ENCODE measurements at places on chromosomes 11 and 22.

DNA sequence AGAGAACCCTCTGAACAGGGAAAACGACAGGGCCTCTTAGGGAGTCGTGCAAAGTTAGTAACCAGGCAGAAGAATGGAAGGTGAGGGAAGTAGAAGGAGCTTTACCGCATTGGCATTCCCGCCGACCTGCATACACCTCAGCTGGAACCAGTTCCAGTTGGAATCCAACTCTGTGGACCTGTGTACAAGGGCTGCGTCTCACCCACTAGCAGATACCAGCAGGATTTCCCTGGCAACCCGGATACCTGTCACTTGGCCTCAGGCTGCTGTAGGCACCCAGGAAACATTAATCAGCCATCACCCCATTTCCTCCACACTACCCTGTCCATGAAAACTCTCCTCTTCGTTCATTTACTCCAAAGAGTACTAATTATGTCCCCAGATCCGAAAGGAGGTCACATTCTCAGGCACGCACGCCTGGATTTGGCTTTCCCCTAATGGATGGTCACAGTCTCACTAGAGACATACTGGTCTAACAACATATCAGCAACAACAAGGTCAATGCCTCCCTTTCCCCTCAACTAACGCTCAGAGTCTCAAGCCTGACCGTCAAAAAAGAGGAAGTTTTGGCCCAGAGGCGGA is 842 bp downstream of the ARFGAP2 start:
- DNase-seq = no peak

GRCh38 chr22:28139516-28139915 is 220.5 kb upstream of the PITPNB start:
- no peak for DNase-seq

DNA sequence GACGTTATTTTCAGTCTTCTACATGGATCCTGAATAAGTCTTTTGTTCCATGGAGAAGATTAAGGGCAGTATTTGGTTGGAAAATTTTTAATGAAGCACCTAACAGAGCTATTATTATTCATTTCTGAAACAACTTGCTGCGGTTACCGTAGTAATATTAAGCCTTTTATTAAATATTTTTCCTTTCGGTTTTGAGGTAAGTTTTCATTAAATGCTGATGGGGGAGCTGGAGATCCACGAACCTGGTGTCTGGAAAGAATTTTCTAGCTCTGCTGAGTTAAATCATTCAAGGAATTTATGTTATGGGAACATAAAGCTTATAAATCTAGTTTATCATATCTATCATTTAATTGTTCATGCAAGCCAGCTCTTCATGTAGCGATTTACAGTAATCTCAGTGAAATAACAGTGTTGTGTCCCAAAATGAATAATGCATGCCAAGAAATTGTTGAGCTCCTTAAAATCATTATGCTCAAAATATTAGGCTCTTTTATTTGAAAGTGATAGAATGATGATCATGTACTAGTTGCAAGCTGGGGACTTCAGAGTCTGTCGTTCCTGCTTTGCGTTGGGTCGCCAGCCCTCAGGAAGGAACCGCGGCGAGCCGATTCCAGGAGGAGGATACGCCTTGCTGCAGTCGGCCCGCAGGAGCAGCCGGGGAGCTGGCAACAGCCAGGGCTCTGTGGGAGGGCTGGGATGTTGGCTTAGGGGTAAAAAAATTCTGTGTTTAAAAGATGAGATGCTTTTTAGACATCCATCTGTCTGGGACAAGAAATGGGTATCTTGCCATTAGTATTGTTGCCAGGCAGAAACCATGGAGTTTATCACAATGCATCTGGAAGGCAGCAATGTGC is 83.1 kb downstream of the TBC1D22A start:
- no peak for DNase-seq

DNA sequence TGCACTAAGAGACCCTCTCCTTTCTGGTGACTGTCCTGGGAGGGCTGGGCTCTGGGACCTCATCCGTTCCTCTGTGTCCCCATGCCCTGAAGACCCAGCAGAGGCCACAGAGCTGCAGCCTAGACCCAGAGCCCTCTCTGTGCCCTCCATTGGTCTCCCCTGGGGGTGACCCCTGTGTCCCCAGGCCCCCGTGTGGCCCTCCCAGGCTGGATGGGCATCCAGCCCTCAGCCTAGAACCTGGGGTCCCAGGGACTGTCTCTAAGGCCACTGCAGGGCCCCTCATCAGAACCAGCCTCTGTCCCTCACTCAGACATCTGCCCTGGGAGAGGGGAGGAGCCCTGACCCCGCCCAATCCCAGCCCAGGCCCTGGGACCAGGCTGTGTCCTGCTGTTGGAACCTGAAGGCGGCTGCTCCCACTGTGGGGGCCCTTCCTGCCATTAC is 5.7 kb downstream of the IGLL1 start:
- no peak for DNase-seq

DNA sequence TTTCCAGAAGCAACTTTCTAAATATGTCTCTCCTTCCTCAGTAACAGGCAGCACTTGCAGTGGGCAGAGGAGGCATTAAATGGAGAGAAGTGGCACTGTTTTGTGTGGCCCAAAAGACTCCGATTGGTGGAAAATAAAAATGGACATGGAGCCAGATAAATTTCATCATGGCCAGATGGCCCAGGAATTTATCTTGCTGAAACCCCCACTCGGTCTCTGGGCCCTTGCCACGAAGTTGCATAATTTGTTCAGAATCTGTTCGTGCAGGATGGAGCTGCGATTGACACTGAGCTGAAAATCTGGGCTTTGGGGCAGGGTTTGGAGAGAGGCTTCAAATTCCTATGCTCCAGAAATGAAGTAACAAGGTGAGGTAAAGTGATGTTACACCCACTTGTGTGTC is 65.5 kb downstream of the C11orf91 start:
- no peak for DNase-seq

DNA sequence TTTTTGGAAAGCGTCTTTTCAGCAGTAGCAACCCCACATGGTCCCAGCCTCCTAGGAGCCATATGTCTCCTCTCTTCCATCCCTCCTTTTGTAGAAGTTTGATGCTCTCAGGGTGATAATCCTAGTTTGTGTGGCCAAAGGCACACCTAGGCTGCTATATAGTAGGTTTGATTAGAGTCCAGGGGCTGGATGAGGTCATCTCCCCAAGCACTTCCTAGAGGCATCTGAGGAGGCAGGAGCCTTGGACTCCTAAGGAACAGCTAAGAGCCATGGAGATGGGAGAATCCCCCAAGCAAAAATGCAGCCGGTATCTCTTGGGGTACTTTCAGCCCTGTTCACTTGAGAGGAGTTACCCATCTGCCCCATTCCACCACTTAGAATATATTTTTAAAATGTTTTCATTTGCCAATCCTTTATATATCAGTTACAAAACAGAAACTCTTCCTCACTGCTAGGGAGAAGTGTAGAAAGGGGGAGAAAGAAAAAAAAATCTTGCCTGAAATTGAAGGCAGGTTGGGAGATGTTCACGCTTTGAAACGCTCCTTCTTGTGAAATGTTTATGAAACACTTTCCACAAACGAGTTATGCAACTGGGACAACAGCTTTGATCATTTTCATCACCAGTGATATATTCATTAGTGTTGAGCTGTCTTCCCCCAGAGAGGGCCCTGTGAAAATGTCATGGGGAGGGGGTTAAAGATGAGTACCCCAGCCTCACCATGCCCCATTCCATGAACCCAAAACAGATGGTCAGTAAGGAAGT is 31.9 kb upstream of the TLCD5 start:
- DNase-seq = no peak

- peak; percentile 93 for DNase-seq
Observed at GRCh38 chr11:129279326-129280026, 87.4 kb upstream of the ARHGAP32 start.

GRCh38 chr11:17736579-17736893 is 2.0 kb downstream of the KCNC1 start:
- DNase-seq = no peak
